ENCODE measurements at places on chromosomes 4 and X.
A peak's percentile ranks its signal among the peaks of the same experiment; 100 is the strongest.

DNA sequence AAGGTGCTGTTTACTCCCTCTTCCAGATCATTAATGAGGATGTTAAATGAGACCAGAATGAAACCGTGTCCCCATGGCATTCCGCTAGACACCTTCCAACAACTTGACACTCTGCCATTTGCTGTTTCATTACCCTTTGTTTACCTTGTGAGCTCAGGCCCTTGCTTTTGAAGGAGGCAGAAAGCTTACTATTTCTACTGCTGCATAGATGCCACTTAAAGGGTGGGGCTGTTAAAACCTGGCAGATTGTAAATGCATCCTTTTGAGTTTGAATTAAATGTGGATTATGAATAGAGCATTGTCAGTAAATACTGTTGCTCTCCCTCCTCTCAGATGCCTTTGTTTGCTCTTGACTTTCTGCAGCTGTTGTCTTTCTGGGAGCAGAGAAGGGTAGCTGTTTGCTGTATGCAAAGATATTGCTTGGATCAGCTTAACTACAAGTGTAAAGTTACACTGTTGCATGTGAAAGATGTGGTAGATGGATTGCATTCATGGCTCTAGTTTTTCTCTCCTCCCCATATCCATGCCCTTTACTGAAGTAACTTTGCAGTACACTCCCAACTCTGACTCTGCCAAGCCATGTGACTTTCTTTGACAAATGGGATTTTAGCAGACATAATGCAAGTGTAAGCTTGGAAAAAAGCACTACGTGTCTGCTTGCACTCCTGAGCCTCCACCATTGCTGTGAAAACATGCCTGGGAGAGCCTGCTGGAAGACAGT is 75.0 kb upstream of the DHX15 start:
- no peak for ATAC-seq

- ATAC-seq: no peak
Measured at GRCh38 chr4:5027346-5027745, 8.1 kb upstream of the CYTL1 start.

DNA sequence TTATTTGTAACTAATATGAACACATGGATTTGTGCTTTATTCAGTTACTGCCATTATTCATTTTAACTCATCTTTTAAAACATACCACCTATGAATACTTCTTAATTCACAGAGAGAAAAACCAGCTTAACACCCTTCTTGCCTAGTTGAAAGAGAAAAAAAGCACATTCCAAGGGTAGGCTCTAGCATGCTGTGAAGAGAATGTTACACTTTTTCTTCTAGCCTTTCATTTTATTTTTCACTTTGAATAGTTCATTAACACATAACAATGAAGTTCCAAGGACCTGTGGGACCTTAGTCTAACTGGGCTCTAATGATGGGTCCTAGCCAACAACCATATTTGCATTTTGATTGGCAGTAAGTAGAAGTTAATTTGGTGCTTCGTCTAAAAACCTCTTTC is 279.9 kb upstream of the MAGEB2 start:
- ATAC-seq: no peak

GRCh38 chrX:30992381-30992904 is 79.4 kb downstream of the FTHL17 start:
- ATAC-seq: no peak

GRCh38 chr4:48157271-48157670 is 23.2 kb upstream of the TXK start:
- no peak for ATAC-seq

- no peak for ATAC-seq
Measured at GRCh38 chrX:36909676-36910030, 98.5 kb upstream of the FAM47C start.

DNA sequence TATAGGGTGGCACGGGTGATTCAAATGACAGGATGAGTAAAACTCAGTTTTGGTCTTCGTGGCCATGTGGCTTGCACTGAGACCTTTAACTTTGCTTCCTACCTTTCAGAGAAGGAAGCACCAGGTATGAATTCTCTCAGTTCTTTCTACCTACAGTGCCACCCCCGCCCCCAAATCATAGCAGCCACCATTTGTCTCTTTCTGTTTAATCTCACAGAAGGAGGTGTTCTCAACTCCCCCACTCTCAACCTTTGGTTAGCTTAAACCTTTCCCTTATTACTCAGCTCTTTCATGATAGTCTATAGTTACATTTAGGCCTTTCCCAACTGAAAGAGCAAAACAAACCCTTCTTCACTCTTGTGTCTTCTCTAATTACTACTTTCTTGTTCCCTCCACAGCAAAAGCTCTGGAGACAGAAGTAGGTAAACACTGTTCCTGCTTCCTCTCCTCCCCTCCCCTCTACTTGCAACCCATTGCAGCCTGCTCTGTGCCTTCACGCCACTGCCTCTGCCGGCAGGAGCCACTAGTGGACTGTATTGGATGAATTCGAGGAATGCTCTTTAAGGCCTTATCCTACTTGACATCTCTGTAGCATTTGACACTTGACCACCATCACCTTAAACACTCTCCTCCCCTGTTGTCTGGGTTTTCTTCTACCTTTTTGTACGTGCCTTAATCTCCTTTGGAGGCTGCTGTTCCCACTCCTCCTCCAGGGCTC is 123.7 kb downstream of the AFF1 start:
- peak; percentile 75 for ATAC-seq

Measured in stimulated activated memory B cell treated with anti-CD40 and anti-IgM and Interleukin-4, amounts not matched to agents 10 μg/mL and 1 μg/mL and 100 μg/mL, for 72 hours (primary cell).